Natural killer cell (primary cell): ENCODE measurements at places on chromosomes 16 and 17.

- DNase-seq, result no peak
Observed at GRCh38 chr17:9760266-9760665, 31.1 kb downstream of the DHRS7C start.

DNA sequence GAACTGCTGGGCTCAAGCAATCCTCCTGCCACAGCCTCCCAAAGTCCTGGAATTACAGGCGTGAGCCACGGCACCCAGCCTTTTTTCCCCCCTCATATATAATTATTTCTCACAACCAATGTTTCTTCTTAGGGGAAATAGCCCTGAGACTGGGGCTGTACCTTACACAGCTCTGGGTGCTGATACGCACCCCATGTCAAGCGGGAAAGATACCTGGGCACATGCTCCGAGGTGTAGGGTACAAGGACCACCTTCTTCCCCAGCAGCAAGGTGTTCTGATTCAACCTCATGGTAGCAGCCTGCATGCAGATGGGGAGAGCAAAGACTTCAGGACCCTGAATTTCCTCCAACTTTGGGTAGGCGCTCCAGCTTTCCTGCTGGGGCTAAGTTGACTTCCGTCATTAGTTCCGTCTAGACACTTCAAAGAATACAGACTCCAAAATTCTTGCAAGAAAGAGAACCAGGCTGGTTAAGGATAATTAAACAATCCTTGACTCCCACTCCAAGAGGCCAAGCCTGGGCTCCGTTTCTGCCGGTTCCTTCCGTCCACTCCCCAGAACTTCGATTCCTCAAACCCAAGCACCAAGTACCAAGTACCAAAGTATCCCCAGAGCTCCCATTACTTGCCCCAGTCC, 619 bp downstream of the NAT9 start:
- DNase-seq, result peak; percentile 43

DNA sequence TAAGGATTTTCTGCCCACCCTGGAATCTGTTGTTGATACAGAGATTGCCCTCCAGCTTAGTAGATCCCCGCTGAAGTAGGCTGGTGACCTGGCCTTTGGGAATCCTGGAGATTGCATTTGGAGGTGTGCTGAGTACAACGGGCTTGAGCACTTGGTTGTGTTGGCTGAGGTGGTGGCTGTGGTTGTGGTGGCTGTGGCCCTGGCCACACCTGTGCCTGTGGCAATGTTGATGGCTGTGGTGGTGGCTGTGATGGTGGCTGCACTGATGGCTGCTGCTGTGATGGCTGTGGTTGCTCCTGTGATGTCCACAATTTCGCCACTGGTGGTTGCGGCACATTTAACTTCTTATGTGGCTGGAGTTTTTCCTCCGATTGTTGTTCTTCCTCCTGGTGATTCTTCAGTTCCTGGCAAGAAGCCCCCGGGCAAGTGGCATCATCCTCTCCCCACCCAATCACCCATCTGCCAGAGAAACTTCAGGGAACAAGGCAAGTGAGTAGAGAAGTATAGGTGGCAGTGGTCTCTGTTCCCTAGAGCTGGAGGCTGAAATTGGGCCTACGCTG, 4.2 kb downstream of the CCDC200 start:
- no peak for DNase-seq

DNA sequence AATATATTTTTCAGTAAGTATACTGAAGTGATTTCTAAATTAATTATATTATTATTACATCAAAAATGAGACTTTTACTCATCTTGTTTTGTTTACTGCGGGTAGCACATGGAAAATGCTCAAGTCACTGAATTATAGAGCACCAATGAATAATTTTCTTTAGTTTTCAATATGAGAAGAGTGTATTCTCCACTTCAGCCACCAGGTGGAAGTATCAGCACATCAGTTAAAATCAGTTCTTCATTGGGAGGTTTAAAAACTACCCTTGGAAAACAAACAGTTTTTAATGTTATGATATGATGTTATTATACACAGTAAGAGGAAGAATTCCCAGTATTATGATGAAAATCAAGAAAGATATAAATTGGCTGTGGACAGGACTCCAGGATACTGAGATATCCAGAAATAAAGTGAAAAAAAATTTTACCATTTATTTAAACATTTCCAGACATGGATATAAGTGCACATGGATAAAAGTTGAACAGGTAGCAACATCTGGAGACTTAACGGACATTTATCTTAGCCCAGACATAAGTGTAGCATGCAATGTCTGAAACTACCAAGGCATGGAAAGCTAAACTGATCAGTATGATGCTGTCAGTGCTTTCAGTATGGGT, 467.3 kb downstream of the KCNJ2 start:
- no peak for DNase-seq

- no peak for DNase-seq
Observed at GRCh38 chr16:83305092-83305491, 502.7 kb upstream of the HSBP1 start.

DNA sequence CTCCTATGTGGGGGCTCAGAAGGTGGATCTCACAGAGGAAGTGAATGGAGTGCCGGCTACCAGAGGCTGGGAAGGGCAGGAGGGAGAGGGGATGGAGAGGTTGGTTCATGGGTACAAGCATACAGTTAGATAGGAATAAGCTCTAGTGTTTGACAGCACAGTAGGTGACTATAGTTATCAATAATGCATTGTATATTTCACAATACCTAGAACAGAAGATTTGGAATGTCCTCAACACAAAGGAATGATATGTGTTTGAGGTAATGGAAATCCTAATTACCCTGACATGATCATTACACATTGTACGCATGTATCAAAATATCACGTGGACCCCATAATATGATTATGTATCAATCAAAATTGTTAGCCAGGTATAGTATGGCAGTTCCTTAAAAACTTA, 38.9 kb upstream of the MED9 start:
- no peak for DNase-seq

- no peak for DNase-seq
Observed at GRCh38 chr17:72193391-72194106, 72.7 kb downstream of the SOX9 start.

DNA sequence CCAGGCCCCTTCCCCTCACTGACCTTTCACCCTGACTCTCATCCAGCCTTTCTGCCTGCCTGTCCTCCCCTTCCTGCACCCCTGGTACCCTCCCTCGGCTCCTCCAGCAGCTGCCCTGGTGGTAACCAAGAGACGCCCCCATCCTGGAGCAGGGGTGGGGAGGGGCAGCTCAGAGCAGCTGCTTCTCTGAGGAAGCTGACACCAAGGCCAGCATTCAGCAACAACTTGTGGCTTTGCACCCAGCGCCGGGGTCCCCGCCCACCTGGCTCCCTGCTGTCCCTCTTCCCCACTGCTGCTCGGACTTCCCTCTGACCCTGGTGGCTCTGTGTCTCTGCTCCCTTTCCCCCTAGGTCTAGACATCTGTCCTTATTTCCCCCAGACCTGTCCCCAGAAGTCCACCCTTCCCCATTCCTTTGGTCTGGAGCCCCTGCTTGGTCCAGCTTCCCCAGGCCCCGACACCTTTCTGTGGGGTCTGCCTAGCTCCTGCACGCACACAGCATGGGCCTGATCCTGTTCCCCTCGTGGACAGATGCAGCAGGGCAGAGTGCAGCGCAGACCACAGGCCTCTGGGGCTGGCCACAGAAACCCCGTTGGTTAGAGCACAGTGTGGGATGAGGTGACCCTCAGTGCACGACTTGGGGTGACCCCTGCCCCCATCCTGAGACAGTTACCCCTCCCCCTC, 1.2 kb upstream of the ATP2A1 start:
- DNase-seq, result no peak

DNA sequence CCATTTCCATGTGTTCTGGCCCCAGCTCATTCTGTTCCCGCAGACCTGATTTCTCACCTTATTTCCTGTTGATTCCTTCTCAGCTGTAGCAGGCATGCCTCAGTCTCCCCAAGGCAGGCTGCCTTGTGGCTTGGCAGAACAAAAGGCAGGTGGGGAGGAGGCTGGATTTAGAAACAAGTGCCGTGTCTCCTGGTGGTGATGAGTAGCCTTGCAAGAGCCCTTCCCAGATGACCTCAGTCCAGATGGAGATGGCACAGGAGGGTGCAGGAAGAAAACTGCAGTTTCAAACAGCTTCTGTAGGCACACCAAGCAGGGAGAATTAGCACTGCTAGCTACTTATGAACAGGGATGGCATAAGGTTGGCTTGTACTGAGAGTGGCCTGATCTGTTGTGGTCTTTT, 64.6 kb downstream of the ARHGAP44 start:
- DNase-seq, result no peak

DNA sequence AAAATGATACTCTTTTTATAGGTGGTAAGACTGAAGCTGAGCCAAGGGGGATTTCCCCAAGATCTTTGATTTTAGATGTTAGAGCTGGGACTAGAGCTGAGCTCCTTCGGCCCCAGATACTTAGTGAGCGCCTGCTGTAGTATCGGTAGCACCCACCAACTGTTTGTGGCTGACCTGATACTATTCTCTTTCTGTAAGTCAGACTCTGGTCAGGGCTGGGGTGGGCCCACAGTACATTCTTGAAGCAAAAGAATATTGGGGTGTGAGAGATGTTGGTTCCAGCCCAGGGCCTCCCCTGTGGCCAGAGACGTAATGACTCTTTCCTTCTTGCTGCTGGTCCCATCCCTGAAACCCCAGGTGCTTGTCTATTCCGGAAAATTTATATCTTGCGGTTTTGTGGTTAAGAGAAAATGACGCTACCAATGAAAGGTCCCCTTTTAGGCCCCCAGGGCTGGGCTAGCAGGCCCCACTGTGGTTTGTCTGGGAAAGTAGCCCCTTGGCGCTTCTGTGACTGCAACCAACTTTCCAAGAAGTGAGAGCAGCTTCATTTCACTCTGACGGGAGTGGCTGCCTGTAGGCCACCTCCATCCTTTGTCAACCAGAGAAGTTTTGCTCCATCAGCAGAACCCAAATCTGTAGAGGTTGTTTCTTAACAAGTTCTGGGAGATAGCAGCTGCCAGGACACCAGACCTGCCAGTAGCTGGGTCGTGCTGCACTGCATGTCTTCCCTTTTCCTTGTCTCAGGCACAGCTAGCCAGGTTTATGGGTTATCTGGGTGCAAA, 86.4 kb upstream of the LGALS9 start:
- peak; percentile 58 for DNase-seq

DNA sequence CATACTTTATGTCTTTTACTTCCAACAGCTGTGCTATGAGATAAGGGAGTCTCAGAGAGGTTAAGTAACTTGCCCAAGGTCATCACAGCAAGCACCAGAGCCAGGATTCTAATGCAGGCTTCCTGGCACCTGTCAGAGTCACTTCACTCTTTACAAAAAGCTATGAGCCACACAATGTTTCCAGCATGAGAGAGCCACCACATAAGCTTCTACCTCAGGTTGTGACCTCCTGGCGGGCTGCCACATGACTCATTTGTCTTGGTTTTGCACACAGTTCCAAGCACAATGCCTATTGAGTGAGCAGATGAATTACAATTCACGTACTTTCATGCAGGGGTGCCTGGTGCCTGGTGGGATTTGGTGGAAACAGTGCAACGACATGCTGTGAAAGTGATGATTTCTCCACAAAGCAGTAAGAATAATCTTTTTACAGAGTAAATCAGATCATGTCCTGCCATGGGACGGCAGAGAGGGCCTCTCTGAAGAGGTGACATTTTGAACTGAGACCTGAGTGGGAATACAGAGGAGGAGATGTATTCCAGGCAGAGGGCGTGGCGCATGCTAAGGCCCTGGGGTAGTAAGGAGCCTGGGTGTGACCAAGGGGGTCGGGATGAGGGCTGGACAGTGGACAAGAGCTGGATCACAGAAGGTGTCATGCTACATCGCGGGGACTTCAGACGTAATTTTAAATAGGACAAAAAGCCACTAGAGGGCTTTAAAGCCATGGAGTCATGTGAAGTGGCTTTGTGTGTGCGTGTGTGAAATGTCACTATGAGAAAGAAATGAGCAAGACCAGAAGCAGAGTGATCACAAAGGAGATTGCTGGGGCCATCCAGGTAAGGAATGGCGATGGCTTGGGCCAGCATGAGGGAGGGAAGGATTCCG, 53.4 kb downstream of the CACNG3 start:
- no peak for DNase-seq

DNA sequence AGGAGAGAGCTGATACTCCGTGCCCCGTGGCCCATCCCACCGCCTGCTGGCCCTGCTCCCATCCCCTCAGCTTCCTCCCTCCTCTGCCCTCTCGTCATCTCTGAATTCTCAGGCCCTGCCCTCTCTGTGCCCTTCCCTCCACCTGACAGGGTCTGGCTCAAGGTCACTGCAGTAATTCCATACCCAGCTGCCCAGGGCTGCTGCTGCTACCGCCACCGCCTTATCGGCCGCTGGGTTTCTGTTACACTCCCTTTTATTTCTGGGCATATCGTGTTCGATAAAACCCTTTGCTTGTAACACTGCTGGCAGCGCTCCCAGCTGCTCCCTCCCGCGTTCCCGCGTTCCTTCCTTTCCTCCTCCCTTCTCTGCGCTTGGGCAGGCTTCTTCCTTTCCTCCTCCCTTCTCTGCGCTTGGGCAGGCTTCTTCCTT, 1.2 kb downstream of the EPN3 start:
- DNase-seq, result no peak

- peak; percentile 63 for DNase-seq
Observed at GRCh38 chr16:85393674-85394451, 219.3 kb upstream of the GSE1 start.

DNA sequence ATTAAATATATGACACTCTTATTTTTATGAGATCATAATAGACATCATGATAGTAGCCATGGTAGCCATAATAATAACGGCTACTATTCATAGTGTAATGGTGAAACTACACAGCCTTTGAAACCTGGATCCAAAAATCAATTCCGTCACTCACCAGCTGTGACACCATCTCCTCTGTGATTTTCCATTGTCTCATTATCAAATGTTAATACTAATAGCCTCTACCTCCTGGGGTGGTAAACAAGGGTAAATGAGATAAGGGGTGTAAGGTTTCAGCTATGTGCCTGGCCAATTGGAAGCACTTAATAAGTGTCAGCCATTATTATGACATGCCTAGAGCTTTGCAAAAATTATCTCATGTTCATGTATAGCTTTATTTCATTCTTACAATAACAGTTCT, 88.6 kb downstream of the CACNG3 start:
- DNase-seq, result no peak

- no peak for DNase-seq
Observed at GRCh38 chr16:50878966-50879615, 137.2 kb downstream of the CYLD start.

DNA sequence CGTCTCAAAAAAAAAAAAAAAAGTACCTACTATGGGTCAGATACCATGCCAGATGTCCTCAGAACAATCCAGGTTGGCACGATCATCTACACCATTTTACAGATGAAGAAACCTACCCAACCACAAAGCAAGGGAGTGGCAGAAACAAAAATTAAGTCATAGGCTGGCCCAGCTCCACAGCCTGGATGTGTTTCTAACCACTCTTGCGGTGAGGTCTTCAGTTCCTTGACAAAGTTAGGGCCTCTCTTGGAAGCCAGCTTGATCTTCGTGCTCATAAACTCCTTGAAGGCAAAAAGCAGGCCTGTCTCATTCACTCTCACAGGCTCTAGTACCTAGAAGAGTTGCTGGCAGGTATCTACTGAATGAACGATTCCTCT, 6.2 kb downstream of the GGA2 start:
- DNase-seq, result peak; percentile 54
